ENCODE measurements at places on chromosomes 2 and 18. TPM values are rescaled to one million over a fixed set of nuclear protein-coding genes. Genes with fewer than 3 reads are reported as not detected.

GRCh38 chr2:217816396-217816869 is 186.4 kb downstream of the TNS1 start:
- DNase-seq: no peak

DNA sequence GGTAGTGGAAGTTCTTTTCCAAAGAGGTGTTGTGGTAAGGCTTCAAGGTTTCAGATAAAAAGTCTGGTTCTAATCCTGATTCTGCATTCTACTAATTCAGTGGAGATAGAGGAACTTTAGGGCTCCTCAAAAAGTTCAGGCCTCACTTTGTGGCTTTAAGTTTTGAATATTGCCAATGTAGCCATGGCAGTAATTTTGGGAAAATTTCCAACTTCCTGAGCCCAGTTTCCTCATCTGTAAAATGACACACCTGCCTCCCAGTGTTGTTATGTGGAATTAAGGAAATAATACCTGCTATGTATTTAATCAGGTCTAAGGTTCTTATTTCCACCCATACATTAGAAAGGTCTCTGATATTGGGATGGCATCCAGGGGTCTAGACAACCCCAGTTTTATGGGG is 147.6 kb upstream of the ITGA6 start:
- no peak for DNase-seq

DNA sequence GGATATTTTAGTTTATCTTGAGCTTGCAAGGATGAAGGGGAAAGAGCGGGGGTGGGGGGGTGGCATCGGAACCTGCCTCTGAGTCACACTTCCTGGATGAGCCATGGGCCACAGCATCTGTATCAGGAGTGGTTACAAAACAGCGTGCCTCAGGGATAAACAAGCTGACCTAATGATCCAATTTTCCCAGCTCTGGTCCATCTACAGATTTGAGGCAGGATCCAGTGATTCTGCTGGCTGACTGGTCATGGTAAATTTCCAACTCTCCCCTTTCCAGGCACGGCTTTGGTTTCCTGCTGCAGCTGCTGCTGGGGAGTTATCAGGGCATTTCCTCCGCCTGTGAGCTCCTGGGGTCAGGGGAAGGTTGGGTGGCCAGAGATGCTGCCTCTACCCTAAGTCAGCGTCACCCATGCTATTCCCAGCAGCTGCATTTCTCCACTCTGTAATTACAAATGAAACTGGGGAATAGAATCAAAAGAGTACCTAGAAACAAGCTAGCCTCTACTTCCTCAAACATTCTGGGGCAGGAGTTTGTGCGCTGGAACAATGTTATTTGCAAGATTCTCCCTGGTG is 4.7 kb upstream of the HPCAL1 start:
- no peak for DNase-seq

The CFAP210 gene
- total RNA-seq: 0.32 TPM

GRCh38 chr2:240628808-240629618 is 3.7 kb downstream of the GPR35 start:
- DNase-seq: no peak

DNA sequence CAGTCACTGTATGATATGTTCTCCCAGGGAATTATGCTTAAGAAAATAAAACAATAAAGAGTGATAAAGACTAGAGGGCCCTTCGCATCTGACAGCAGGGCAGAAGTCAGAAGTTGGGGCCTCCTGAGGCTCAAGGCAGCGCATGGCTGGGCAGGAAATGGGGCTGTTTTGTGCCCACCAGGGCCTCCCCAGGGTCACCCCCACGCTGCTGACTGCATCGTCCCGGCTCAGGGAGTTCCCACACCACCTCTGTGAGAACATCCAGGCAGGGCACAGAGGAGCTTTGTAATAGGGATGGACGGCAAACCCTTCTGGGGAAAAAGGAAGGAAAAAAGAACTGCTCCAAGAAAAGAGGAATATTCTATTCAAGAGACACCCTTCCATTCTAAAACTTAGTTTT is 41.2 kb downstream of the PAX3 start:
- DNase-seq: no peak

GRCh38 chr2:150125188-150125587 is 362.3 kb downstream of the RND3 start:
- DNase-seq: no peak

GRCh38 chr18:35178260-35178659 is 62.6 kb upstream of the ZNF397 start:
- no peak for DNase-seq

The SERPINB11 gene
- not detected for total RNA-seq

- DNase-seq: peak; percentile 31
These were observed 17.1 kb upstream of the VPS4B start for GRCh38 chr18:63439334-63439733.

The ADD2 gene
- total RNA-seq: 373 TPM

- DNase-seq: no peak
These were observed 50.0 kb upstream of the ITGA4 start for GRCh38 chr2:181407171-181407570.

Measured in glutamatergic neuron (in vitro differentiated cells).